ENCODE measurements at places on chromosomes 6 and 20. TPM values are rescaled to one million over a fixed set of nuclear protein-coding genes. Genes with fewer than 3 reads are reported as not detected.

Gene DSTN
- 149 TPM for total RNA-seq

Gene TREML2
- total RNA-seq: not detected

Gene CDC40
- total RNA-seq: 11.1 TPM

Gene MYL9
- 0.53 TPM for total RNA-seq

Gene FAXC
- total RNA-seq: 3.2 TPM

Gene SIM1
- total RNA-seq: not detected

Gene GTF2H4
- total RNA-seq: 10.0 TPM

Gene SIRPB1
- not detected for total RNA-seq

Gene TPD52L2
- total RNA-seq: 184 TPM

Gene TRIM15
- total RNA-seq: not detected

Gene BMP2
- 6.1 TPM for total RNA-seq

Gene STK35
- total RNA-seq: 20.0 TPM

Gene DLL1
- 4.1 TPM for total RNA-seq

Gene KIAA0408
- not detected for total RNA-seq

Gene CLVS2
- not detected for total RNA-seq

Gene CNKSR3
- total RNA-seq: 2.6 TPM

Gene ECT2L
- total RNA-seq: 0.13 TPM

Gene GFOD1
- total RNA-seq: 16.3 TPM

Gene VGLL2
- not detected for total RNA-seq

Gene FAM83D
- 5.1 TPM for total RNA-seq

Gene NR2E1
- total RNA-seq: not detected

Gene SRMS
- total RNA-seq: 0.79 TPM

Gene FNDC11
- 0.26 TPM for total RNA-seq

Gene SSTR4
- total RNA-seq: not detected

Gene FKBP1A
- total RNA-seq: 46.9 TPM

Gene OOEP
- total RNA-seq: not detected

Gene NKX2-2
- not detected for total RNA-seq

Gene PLG
- total RNA-seq: not detected

Gene TTK
- total RNA-seq: 0.26 TPM

Gene PCK1
- not detected for total RNA-seq

Gene TMEM244
- total RNA-seq: not detected

Gene PAX1
- not detected for total RNA-seq

Gene FOXC1
- total RNA-seq: 3.5 TPM

Gene EPHA7
- not detected for total RNA-seq

Gene LHFPL5
- total RNA-seq: not detected

Gene APCDD1L
- not detected for total RNA-seq

Gene FOXQ1
- 3.1 TPM for total RNA-seq

Gene LY86
- total RNA-seq: not detected

Gene ADGRF4
- total RNA-seq: 17.9 TPM

Gene MEI4
- total RNA-seq: not detected

Gene HS3ST5
- not detected for total RNA-seq

Gene GGT7
- total RNA-seq: 2.0 TPM

Gene BANF2
- not detected for total RNA-seq

Gene KIAA1755
- not detected for total RNA-seq

Gene OGFRL1
- 10.0 TPM for total RNA-seq

All from bronchial epithelial cell (primary cell).